ENCODE measurements at places on chromosomes 6 and 20.

GRCh38 chr6:25006565-25007001 is 70.8 kb upstream of the RIPOR2 start:
- DNase-seq = peak; percentile 45

GRCh38 chr6:65650086-65650485 is 56.9 kb downstream of the EYS start:
- DNase-seq = no peak

- no peak for DNase-seq
Observed at GRCh38 chr6:17589406-17590096, 10.6 kb upstream of the FAM8A1 start.

DNA sequence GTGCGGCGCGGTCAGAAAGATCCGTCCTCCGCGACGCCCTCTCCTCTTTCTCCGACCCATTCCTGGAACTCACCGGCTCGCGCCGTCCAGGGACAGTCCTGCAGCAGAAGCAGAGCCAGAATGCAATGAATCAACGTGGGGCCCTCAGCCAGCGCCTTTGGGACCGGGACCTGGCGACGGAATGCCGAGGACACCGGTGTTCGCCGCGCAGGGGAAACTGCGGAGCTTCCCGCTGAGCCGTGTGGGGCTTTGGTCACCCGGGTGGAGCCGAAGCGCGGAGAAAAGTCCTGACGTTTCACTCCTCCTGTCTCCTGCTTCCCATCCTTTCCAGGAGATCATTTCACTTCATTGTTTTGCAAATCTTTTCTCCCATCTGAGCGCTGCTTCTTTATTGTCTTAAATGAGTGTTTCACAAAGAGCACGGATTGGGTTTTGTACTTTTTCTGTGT is 26.5 kb downstream of the ULBP1 start:
- no peak for DNase-seq

- DNase-seq = no peak
Observed at GRCh38 chr20:12687476-12687875, 321.3 kb upstream of the SPTLC3 start.

- no peak for DNase-seq
Observed at GRCh38 chr20:17909869-17910321, 58.7 kb downstream of the SNX5 start.

DNA sequence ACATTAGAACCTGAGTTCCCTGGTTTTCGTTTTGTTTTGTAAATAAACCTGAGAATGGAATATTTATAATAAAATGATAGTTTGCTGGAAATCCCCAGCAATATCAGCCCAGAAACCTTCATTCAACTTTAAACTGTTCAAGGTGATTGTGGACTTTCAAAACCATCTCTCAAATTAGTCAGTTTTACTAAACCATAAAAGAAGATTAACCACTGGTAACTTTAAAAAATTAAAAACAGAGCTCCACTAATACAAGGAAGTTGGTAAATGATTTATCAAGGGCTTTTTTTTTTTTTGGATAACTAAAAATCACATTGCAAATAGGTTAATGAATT is 10.0 kb downstream of the MBOAT1 start:
- no peak for DNase-seq

DNA sequence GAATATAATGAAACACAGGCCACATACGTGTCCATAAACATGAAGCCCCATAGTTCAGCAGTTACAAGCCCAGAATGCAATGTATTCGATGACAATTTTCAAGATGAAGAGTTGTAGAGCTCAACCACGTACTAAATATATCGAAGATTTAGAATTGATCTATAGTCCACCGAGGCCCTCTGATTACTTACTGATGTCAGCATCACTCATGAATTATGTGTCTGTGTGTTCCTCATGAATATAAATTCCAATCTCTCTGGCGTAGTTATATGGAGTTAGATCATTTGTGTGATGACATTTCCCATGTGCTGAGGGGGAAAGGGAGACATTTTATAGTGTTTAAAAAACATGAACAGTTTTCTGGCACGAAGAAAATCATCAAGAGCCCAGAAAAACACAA is 97.5 kb downstream of the PFDN4 start:
- DNase-seq = no peak

DNA sequence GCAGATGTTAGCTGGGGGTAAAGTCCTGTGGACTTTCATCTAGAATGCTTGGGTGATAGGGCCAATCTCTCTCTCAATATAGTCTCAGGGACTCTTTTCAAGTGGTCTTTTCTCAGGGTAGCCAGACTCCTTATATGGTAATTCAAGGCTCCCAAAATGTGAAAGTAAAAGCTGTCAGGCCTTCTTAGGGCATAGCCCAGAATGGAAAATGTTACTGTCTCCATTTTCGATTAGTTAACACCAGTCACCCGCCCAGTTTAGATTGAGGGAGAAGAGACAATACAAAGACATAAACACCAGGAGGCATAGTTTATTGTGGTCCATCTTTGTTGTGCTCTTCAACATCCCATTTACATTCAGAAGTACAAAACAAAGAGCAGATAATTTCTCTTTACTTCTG is 295.8 kb downstream of the EPHA7 start:
- DNase-seq = no peak

- no peak for DNase-seq
Observed at GRCh38 chr6:54308986-54309315, 710 bp downstream of the TINAG start.

DNA sequence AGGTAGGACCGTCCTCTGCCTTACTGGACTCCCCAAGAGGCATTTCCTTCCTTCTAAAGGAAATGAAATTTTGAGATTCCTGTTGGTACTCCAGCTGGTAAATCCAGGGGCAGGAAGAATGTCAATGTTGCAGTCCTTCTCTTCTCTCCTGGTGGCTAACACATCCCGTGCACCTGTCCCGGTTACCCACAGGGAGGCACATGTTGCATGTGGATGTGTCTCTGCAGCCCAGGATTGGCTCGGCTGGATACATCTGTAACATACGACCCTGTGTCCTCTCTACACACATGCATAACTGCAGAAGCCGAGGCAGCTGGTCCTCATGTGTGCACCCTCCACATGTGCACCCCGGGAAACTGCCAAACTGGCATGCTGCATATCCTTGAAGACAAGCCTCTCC is 1.3 kb upstream of the LRFN2 start:
- no peak for DNase-seq

DNA sequence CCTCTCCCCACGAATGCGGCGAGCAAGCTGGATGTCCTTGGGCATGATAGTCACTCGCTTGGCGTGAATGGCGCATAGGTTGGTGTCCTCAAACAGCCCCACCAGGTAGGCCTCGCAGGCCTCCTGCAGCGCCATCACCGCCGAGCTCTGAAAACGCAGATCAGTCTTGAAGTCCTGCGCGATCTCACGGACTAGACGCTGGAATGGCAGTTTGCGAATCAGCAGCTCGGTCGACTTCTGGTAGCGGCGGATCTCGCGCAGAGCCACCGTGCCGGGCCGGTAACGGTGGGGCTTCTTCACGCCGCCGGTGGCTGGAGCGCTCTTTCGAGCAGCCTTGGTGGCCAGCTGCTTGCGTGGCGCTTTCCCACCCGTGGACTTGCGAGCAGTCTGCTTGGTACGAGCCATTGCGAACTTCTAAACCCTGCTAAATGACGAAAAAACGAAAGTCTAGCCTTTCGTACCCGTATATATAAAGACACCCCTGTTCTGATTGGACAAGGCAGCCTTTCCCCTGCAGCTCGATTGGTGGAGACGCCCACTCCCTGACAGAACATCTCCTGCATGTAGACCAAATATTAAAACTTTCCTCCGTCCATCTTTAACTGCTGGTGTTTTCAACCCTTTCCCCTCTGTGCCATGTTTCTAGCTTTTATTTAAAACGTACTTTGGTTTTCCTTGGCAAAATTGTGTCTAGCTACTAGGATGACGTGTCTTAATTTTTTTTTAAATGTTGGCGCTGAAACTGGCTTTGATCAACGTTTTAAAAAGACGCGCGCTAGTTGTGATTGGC is 109.8 kb downstream of the HFE start:
- DNase-seq = peak; percentile 81

DNA sequence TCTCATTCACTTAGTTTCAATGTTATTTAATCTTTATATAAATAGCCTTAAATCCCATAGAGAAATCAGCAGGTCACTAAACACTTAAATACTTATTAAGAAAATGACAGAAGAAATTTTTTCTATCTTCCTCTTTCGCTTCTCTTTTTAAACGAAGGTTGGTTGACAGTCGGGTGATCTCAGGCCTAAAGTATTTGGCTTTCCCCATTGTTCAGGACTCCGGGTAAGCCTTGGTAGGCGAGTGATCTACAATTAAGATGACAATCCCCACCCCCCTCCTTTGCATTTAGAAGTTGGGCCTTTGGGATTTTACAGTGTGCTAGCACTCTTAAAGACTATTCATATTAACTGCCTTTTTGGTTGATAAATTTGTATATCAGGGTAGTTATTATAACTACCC is 19.7 kb upstream of the UTRN start:
- DNase-seq = no peak

- DNase-seq = no peak
Observed at GRCh38 chr20:15789079-15789478, 784.2 kb downstream of the KIF16B start.

- no peak for DNase-seq
Observed at GRCh38 chr20:62825986-62826645, 9.3 kb downstream of the COL9A3 start.

DNA sequence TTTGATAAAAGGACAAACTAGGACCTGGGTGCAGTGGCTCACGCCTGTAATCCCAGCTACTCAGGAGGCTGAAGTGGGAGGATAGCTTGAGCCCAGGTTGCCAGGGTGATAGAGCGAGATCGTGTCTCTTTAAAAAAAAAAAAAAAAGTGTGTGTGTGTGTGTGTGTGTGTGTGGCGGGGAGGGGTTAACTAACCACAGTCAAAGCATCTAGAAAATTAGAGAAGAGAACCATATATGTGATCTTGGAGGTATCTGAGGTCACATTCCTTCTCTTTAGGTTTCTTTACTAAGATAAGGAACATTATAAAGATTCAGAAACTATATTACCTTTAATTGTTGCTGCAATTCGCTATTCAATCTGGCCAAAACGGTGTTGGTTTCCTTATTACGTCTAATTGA is 80.9 kb downstream of the REPS1 start:
- no peak for DNase-seq

DNA sequence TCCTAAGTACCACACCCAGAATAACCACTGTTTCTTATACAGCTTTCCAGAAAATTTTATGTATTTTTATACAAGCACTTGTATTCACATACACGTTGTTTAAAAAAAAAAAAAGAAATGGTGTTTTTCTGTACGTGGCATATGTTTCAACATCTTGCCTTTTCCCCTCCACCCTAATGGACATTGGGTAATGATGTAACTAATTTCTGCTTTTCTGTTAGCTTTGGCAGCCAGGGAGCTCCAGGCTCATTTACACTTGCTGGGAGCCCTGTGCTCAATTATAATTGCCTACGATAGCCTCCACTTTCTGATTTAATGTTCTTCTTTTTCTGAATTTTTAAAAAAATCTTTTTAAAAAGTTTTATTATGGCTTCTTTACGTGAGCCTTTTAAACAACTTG is 352.4 kb downstream of the UTRN start:
- no peak for DNase-seq

GRCh38 chr6:14759976-14760672 is 485.7 kb upstream of the JARID2 start:
- DNase-seq = no peak

DNA sequence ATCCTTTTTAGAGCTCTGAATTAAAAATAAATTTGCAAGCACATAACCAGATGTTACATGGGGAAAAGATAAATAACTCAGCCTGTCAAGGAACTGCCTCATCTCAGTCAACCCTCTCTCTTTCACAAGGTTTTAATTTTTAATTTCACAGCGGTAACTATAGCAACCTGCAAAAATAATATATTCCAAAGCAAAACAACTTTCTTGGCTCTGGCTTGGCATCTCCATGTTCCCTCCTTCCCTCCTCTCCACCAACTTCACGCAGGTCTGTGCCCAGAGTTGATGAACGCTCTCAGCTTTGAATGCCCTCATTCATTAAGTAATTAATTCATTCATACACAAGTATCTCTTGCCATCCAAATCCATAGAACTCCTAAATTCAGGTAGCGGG is 32.5 kb upstream of the SIRPA start:
- DNase-seq = no peak

- DNase-seq = no peak
Observed at GRCh38 chr20:56625837-56626236, 3.3 kb upstream of the TFAP2C start.

DNA sequence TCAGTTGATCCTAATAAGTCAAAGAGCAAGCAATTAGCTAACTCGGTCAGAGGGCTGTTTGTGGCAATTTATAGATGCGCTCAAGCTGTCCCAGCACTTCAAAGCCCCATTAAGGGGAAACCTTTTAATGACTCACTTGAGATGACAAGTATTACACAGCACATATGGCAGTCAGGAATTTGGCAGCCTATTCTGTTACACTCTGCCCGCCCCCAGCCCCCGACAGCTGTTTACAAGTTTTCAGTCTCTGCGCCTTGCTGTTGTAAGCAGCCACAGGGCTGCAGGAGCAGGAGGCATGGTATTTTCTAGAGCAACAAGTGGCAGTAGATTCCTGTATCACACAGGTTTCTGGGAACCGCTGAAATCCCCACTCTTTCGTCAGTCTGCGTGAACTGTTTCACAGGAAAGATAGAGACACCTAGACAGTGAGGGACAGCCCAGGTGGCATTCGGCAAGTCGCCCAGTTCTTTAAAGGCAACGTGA is 263.0 kb downstream of the FOXC1 start:
- DNase-seq = no peak

DNA sequence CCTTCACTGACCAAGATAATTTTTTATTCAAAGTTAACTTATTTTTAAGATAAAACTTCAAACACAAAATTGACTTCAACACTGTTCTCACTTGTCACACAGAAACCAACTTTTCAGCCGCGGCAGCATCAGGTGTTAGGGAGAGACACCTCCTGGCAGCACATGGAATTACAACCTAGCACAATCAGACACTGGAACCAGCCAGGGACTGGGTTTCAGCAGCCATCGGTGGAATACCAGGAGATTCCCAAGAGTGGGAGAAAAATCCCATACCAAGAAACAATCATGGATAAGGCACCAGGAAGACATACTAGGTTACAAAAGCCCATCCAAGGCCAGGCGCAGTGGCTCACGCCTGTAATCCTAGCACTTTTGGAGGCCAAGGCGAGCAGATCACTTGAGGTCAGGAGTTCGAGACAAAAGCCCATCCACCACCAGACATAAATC is 70.0 kb downstream of the SNX5 start:
- DNase-seq = peak; percentile 75

- DNase-seq = no peak
Observed at GRCh38 chr20:57108742-57109570, 157.5 kb downstream of the BMP7 start.

DNA sequence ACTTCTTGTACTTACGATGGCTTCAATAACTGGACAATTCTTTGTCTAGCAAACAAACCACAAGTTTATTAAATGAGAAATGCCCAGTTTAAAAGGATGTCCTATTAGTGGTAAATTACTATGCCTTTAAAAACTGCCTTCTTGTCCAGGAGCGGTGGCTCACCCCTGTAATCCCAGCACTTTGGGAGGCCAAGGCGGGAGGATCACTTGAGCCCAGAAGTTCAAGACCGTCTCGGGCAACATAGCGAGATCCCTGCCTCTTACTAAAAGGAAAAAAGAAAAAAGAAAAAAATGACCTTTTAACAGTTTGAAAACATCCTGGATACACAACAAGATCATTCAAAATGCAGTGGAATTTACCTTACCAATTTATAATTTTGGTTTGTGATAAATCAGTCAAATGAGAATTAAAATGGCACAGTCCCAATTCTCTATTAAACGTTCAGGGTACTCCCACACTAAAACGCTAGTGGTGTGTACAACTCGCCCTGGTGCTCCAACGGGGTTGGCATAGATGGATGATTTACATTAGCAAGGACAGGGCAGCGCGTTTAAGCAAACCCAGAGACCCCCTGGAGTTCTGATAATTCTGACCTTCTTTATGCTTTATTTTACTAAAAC is 2.3 kb downstream of the ZBTB2 start:
- no peak for DNase-seq

GRCh38 chr6:68054756-68055155 is 580.3 kb upstream of the ADGRB3 start:
- DNase-seq = no peak
